ENCODE measurements at places on chromosomes 1 and 21.

- no peak for DNase-seq
These were observed 131.1 kb downstream of the EVI5 start for GRCh38 chr1:92653605-92654381.

GRCh38 chr1:185338719-185339622, 21.9 kb upstream of the IVNS1ABP start:
- DNase-seq = no peak

DNA sequence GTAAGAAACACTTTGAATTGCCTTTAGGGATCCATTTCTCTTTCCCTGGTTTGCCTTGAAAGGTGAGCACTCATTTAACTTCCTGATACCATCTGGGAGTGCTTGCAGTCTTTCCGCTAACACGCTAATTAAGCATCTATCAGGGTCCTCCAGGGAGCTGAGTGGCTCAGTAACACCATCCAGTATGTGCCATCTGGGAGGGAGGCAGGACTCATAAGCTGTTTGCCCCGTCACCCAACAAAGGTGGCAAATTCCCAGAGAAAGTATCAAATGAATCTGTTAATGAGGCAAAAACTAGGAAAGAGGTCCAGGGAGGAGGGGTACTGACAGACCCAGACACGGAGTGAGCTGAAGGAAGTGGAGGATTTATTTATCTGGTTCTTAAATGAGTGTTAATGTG, 430.9 kb downstream of the HLX start:
- no peak for DNase-seq

- peak; percentile 50 for DNase-seq
These were observed 76.5 kb upstream of the BTG3 start for GRCh38 chr21:17688912-17689874.

GRCh38 chr1:15178571-15179484, 25.3 kb downstream of the TMEM51 start:
- no peak for DNase-seq

GRCh38 chr21:31837618-31838390, 35.0 kb upstream of the HUNK start:
- no peak for DNase-seq

- DNase-seq = no peak
These were observed 5.5 kb upstream of the ILDR2 start for GRCh38 chr1:166980818-166981217.
